ENCODE measurements at places on chromosomes 5 and 9. TPM values are rescaled to one million over a fixed set of nuclear protein-coding genes. Genes with fewer than 3 reads are reported as not detected.

The TLR4 gene
- total RNA-seq: 43.6 TPM

The SLC2A6 gene
- total RNA-seq: 22.2 TPM

The GAS1 gene
- 1.2 TPM for total RNA-seq

The BSPRY gene
- not detected for total RNA-seq

The PTCD2 gene
- 4.3 TPM for total RNA-seq

The NPR2 gene
- 6.2 TPM for total RNA-seq

The TMEFF1 gene
- total RNA-seq: 6.4 TPM

The DNAJC21 gene
- 29.1 TPM for total RNA-seq

The DOCK8 gene
- 0.36 TPM for total RNA-seq

The FKTN gene
- 11.2 TPM for total RNA-seq

The LURAP1L gene
- total RNA-seq: 3.9 TPM

The RLN1 gene
- not detected for total RNA-seq

The IPPK gene
- total RNA-seq: 22.1 TPM

The HARS2 gene
- total RNA-seq: 31.3 TPM

The RANBP3L gene
- not detected for total RNA-seq

The PCDHB6 gene
- total RNA-seq: 0.09 TPM

The LRRC8A gene
- 120 TPM for total RNA-seq

The INVS gene
- 20.4 TPM for total RNA-seq

The ZNF366 gene
- total RNA-seq: 4.0 TPM

The ELAVL2 gene
- total RNA-seq: 0.09 TPM

The RGS7BP gene
- total RNA-seq: 3.1 TPM

The CCNI2 gene
- not detected for total RNA-seq

The CCDC192 gene
- not detected for total RNA-seq
